ENCODE measurements at places on chromosomes 7 and 10.

- DNase-seq: peak; percentile 88
Observed at GRCh38 chr7:116030651-116031276, at the start of gene TFEC. TFEC (minus strand) TSS chr7:116030763; CDS start chr7:115984441, 46,322 bp downstream.

DNA sequence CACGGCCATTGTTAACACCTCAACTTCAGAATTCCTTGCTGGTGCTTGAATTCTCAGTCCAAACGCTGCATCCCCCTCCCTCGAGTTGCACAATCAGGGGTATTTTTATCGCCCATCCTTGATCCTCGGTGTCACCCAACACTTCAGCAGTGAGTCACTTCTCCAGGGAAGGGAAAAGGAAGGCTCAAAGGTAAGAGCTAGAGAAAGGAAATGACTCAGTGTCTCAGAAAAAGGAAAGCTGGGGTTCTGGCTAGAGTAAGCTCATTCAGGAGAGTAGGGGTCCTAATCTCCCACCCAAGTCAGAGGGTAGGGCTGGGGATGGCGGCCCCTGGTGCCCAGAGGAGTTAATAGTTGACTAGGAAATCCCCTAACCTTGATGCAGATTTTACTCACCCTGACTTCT, 39.8 kb upstream of the TRIM8 start:
- no peak for DNase-seq

DNA sequence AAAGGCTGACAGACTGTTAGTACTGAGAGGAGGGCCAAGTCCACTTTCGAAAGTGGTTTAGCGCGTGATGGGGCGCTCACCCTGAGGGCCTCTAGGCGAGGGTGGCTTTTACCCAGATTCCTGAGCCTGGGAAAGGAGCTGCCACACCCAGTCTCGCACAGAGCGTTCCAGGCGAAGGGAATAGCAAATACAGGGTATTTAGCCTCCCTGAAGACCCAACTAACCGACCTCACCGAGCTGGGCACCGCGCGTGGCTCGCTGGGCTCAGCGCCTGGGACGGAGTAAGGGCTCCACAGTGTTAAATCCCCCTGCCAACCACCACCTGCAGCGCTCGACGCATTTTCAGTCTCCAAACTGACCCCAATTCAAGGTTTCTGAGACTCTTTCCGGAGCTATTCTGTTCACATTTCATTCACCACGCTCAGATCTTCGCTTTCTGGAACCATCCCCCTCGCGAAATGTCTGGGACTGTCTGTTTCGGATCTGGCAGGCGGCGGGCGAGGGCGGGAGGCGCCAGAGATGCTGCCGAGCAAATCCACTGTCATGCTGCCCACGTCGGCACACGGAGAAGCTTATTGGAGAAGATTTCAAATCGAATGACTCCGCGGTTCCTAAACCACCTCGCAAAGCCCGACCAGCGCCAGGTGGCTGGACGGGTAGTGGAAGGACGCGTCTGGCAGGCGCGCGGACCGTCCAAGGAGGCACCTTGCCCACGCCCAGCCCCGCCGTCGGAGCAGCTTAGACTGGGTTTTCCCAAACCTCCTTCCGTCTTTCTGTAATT, 1.4 kb upstream of the OSBPL3 start:
- DNase-seq: peak; percentile 70

GRCh38 chr10:48729941-48730457, 45.3 kb downstream of the WDFY4 start:
- no peak for DNase-seq

- peak; percentile 81 for DNase-seq
Observed at GRCh38 chr10:99685597-99685967, 26.3 kb downstream of the ENTPD7 start.

GRCh38 chr7:129664029-129665012, 52.8 kb downstream of the NRF1 start:
- peak; percentile 30 for DNase-seq

GRCh38 chr7:14714161-14714728, 188.3 kb downstream of the DGKB start:
- no peak for DNase-seq

DNA sequence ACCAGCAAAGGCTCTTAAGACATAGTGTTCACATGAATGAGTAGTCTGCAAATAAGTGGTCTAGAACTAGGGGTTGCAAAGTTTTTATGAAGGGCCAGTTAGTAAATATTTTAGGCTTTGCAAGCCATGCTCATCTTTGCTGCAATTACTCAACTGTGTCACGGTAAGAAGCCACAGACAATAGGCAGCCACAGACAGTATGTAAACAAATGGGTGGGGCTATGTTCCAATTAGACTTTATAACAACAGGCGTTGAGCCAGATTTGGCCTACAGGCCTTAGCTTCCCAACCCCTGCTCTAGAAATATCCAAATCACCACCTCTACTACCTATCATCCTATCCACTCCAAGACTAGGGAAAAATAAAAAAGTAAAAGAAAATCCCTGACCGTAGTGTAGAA, 9.2 kb downstream of the IKZF5 start:
- DNase-seq: no peak

DNA sequence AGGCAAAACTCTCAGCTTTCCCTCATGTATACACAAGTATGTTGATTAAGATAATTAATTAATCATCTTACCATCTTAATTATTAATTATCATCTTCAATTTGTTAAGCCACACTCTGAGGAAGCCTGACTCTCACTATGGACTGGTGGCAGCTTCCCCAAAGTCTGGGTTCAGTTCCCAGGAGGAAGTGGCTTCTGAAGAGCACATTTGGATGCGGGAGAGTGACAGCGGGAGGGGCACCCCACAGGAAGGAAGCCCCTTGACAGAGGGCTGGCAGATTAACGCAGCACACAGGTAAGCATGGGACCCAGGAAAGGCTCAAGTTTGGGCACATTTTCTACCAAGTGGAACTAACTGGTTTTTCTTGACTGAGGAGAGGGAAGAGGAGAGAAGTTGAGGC, 13.4 kb upstream of the SLIT1 start:
- peak; percentile 37 for DNase-seq

DNA sequence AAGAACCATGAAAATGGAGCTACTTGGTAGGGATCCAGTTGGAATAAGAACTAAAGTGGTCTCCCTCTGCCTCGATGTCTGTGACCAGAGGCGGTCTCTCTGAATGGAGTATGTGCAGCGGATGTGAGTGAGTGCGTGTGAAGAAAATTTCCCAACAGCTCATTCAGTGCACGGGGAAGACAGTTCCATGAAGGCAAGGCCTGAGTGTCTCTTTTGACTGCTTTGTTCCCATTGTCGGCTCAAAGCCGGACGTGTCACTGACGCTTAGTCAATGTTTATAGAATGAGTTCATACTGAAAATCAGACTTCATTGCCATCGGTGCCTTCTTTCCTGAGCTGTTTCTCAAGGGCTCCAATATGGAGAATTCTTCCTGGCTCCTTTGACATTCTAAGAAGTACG, 55.3 kb upstream of the GRB10 start:
- no peak for DNase-seq

GRCh38 chr7:30505174-30505697, 607 bp upstream of the GGCT start:
- no peak for DNase-seq

GRCh38 chr10:10816447-10816846, 201.2 kb upstream of the CELF2 start:
- no peak for DNase-seq

- DNase-seq: no peak
Observed at GRCh38 chr7:63031838-63032436, 966.7 kb upstream of the ZNF722 start.

- no peak for DNase-seq
Observed at GRCh38 chr7:113805976-113806375, 112.8 kb downstream of the PPP1R3A start.

GRCh38 chr7:23654508-23654907, 25.5 kb upstream of the FAM221A start:
- no peak for DNase-seq

GRCh38 chr10:73959484-73960243, 38.3 kb upstream of the VCL start:
- peak; percentile 63 for DNase-seq

GRCh38 chr7:85164376-85164775, 22.5 kb downstream of the SEMA3D start:
- no peak for DNase-seq

- DNase-seq: no peak
Observed at GRCh38 chr7:37467002-37467401, 18.3 kb upstream of the ELMO1 start.

DNA sequence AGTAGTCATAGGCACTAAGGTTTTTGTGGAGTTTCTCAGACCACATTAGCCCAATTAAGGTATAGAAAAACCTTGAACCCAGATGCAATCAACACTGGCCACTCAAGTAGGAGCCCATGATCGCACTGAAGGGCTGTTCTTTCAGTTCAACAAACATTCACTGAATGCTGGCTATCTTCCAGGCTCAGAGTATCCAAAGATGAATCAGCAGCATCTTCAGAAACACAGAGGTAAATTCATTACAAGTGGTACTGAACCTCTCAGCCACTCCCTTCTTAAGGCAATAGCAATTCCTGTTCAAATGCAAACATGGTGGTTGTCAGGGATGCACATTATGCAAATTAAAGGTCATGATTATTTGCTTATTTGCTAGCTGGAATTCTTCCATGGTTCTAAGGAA, 17.1 kb downstream of the KCNK18 start:
- DNase-seq: no peak

DNA sequence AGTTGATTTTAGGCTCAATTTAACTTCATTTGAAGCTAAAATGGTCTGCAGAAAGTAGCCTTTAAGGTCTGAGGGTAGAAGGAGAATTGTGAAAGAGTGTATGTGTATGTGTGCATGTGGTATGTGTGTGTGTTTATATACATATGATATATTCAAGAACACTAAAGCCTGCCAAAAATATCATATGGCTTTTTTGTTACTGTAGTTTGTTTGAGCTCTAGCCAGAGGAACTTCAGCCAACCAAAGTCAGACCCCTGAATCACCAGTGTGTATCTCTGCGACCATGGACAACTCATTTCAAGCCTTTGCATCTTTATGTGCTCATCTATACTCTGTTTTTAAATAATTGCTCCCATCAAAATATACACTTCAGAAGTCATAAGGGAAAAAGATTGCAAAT, 58.4 kb upstream of the HDAC9 start:
- DNase-seq: no peak

DNA sequence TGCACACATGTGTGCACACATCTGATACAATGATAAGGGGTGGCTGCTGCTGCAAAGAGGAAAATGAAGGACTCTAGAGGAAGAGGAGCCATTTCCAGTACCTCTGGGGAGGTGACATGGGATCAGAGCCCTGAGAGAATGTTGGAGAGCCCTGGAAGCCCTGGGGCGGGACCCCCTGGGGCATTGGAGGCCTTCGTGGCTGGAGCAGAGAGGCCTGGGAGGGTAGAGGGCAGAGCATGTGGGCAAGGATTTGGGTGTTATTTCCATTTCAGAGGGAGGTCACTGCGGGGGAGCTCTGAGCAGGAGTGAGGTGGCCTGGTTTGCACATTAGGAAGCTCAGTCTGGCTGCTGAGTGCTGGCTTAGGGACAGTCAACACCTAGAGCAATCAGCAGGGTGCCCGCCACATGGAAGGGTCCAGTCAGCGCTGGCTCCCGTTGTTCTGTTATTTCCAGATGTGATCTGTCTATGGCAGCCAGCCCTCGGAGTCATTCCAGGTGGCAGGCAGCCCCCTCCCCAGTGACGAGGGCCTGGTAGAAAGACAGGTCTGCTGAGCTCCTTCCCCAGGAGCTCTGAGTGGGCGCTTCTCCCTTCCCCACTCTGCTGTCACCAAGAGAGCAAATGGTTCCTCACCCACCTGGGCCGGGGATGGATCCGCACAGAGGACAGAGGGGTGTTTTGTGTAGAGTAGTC, 24.1 kb upstream of the BTBD16 start:
- no peak for DNase-seq

GRCh38 chr7:14305233-14305866, 315.9 kb upstream of the ETV1 start:
- no peak for DNase-seq

- DNase-seq: no peak
Observed at GRCh38 chr7:17934094-17934493, 6.2 kb downstream of the SNX13 start.

- no peak for DNase-seq
Observed at GRCh38 chr7:27240015-27240731, 2.4 kb upstream of the EVX1 start.

DNA sequence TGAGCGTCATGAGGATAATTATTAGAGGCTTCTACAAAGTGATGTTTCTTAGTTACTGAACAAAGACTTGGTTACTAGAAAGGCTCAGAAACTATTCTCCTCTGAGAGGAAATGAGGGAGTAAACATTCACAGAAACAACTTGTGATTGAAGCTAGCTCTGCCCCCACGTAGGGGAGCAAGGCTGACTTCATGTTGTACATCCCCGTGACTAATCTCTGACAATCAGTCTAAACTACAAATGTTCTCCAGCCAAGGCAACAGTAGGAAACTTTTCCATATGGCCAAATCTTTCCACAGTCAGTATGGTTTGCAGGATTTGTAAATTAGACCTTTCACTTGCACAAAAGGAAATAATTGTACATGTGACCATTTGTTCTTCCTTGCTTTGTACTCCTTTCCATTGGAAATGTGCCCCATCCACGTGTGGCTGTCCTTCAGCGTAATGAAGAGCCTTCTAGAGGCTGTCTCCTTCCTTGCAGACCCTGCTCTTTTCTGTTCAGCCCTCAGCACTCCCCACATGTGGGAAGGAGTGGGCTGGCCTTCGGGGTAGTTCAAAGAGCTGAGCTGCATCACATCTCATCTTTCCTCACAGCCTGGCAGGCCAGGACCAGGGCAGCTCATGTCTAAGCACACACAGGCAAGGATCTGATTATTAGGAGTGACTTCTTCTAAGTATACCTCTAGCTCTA, 93.5 kb downstream of the PCGF5 start:
- no peak for DNase-seq

DNA sequence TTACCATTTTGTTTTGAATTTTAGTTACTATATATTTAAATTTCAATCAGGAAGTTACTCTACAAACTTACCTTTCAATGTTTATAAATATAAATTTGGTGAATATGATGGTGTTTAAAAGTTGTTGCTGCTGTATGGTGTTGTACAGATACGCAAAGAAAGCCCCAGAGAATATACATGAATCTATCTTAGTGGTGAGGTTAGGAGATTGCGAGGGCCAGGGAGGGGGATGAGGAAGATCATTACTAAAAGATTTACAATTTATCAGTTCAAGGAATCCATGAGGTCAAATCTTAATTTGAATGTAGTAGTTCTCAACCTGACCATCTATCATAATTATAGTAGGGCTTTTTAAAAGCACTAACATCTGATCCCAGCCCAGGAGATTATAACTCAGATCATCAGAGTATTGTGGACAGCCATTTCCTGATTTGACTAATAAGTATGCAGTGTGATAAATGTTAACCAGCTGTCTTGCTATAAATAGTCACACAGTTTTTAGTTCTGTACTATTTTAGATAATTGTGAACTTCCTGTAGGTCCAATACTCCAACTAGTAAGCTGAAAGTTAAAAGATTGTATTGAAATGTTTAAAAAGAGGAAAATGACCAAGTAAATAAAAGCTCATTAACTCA, 23.6 kb downstream of the FAM3C start:
- no peak for DNase-seq

- no peak for DNase-seq
Observed at GRCh38 chr10:123782549-123782948, 109.1 kb downstream of the CPXM2 start.

GRCh38 chr7:111586711-111587409, 24.6 kb upstream of the IMMP2L start:
- no peak for DNase-seq
